ENCODE measurements at places on chromosomes 12 and 14. TPM values are rescaled to one million over a fixed set of nuclear protein-coding genes. Genes with fewer than 3 reads are reported as not detected.

GRCh38 chr12:1799882-1800400 lies 20.4 kb upstream of the LRTM2 start:
- no peak for DNase-seq

- DNase-seq = peak; percentile 2
Measured at GRCh38 chr12:45713078-45713477, 16.4 kb upstream of the ARID2 start.

DNA sequence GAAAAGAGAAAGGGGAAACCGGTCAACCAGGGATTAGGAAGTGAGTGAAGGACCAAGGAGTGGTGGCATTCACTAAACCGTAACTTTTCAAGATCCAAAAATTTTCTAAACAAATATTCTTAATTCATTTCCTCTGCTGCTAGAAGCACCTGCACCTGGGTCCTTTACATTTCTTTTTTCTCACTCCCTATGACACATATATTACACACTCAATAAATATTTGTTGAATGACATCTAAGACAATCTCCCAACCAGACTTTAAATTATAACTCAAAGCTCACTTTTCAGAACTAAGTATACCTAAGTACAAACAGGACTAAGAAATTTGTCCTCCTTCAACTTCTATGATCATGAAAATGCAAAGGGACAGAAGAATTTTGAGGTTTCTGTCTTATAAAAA lies 11.1 kb downstream of the TTC5 start:
- DNase-seq = no peak

DNA sequence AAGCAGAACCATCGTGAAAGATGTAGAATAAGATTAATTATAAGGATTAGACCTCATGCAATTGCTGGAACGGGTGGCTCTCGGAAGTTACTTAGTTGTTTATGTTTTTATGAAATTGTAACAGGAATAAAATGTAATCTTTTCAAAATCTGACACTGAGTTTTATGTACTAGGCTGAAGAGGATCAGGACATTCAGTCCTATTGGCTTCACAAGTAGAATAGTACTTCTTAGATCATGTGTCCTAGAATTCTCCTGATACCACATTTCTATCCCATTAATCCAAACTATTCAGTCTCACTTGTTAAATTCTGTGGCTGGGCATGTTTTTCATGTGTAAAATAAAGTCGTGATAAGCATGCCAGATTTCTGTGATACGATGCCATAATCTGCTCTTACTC lies 423.5 kb upstream of the OR4E1 start:
- no peak for DNase-seq

GRCh38 chr12:108495054-108495453 lies 20.0 kb upstream of the FICD start:
- DNase-seq = peak; percentile 34

DNA sequence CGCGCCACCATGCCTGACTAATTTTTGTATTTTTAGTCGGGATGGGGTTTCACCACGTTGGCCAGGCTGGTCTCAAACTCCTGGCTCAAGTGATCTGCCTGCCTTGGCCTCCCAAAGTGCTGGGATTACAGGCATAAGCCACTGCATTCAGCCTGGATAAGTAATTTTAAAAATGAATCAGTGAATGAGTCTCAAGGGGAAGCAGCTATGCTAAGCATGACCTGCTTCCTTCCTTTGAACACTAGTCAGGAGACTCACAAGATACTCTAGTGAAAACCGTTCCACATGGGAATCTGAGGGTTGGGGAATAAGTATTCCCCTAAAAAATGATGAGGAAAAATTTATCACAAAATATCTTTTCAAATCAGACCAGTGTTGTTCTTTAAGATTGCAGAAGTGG lies 10.7 kb upstream of the FAM234B start:
- DNase-seq = no peak

- DNase-seq = peak; percentile 47
Measured at GRCh38 chr12:12714276-12715021, 2.7 kb upstream of the CDKN1B start.

GRCh38 chr14:55514819-55515490 lies 65.1 kb upstream of the KTN1 start:
- DNase-seq = peak; percentile 30

DNA sequence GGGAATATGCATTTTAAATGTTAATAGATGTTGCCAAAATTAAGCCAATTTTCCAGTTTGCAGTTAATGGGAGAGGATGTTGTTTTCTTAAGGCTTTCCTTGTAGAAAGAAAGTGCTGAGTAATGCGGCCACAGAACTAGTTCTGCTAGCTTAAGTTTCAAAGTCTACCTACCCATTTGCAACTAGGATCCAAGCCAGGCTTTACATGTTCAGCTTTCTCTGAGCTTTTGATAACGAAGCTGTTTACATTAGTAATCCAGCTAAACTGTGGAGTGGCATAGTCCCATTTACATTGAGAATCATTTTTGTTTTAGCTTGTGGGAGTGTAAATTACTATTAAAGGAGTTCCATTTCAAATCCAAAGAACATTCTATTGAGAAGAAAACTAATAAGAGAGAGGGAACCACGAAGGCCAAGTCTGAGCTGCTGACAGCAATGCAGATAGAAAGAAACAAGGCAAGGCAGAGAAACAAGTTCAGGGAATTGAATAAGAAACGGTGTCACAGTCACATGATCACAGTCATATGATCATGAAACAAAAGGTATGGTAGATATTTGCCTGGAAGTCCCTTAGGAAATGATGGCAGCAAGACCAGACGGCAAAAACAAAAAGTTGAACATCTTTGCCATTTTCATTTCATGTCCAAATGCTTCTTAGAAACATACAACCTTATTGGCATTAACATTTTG lies 274.9 kb downstream of the PAWR start:
- DNase-seq = peak; percentile 44

GRCh38 chr14:103697603-103698379 lies 17.5 kb downstream of the XRCC3 start:
- no peak for DNase-seq

CLEC9A gene
- not detected for total RNA-seq

NINJ2 gene
- total RNA-seq = 4.1 TPM

Data from RPMI7951 (cell line).